ENCODE measurements at places on chromosomes 12 and 14. TPM values are rescaled to one million over a fixed set of nuclear protein-coding genes. Genes with fewer than 3 reads are reported as not detected.

GRCh38 chr12:62533087-62533754, 66.6 kb downstream of the MON2 start:
- no peaks in the 10 kb centered on the region for H3K4me1 ChIP-seq
- no peaks in the 10 kb centered on the region for H3K27me3 ChIP-seq
- no peak overlapping the region for H3K4me3 ChIP-seq
- H3K27ac ChIP-seq: no peak overlapping the region

DLK1 gene
- not detected for total RNA-seq

DNA sequence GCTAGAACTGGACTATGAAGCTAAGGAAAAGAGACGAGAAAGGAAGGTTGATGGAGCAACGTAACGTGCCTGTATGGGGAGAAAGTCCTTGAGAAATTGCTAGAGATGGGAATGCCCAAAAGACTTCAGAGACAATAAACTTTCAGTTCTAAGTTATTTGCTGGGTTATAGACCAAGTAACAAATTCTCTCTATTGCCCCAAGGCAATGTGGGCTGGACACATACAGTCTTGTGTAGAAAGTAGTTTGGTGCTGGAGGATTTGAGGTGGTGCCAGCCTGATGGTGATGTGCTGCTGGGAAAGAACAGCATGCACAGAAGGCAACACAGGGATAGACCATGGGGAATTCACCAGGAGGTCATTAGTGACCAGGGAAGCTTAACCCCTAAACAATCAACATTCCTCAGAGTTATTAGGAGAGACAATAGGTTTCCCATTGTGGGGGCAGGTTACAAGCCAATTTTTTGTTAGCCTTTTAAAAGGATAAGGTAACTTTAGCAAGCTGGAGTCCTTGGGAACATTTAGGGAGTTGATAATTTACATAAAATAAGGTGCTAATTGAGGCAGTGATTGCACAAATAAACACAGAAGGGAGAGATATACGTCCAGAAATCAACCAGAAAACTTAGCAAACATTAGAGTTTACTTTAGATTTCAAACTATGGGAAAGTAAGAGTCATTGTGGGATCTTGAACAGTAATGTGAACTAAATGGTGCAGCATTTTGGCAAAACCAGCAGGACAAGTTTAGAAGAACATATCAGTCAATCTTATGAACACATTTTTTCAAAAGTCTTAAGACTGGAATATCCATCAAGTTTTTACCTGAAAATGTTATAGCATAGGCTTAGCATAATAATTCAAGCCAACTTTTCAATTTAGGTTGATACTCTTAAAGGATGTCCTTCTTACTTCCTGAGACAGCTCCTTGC, 61.4 kb downstream of the LMNTD1 start:
- no peaks in the 10 kb centered on the region for H3K27me3 ChIP-seq
- H3K36me3 ChIP-seq: no peaks in the 10 kb centered on the region
- H3K4me1 ChIP-seq: peaks cover 4% of the 10 kb centered on the region
- DNase-seq: no peak

GRCh38 chr12:114649585-114649984, 34.4 kb downstream of the TBX3 start:
- peaks cover 13% of the 10 kb centered on the region for H3K27me3 ChIP-seq
- H3K4me1 ChIP-seq: no peaks in the 10 kb centered on the region
- no peak overlapping the region for H3K4me3 ChIP-seq
- no peaks in the 10 kb centered on the region for H3K36me3 ChIP-seq

DNA sequence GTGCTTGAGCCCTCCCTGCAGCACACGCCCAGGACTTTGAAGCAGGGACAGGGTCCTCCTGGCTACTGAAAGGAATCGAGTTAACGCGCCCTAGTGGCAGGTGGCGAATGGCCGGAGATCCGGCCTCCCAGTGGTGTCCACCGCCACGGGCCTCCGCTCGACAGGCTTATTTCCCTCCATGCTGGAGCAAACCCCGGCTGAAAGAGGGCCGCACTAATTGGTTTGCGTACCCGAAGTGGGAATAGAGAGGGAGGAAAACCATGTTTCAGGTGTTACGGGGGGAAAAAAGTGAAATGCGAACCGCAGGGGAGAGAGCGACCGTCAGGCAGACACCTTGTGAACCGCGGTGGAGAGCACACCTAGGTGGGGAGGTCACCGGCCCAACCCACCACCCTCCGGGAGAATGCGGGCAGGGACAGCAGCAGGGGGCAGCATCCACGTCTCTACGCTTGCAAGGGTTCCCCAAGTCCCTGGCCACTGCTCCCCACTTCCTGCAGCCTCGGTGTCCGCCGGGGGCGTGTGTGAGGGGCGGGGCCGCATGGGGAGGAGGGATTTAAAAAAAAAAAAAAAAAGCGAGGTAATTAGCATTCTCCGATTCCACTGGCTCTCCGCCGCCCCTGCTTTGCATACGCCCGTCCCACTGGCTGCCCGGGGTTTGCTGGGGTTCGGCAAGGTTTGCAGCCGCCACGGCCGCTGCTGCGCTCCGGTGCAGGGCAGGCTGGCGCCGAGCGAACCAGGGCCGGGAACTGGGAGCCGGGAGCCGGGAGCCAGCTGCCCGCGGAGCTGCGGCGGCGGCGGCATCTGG, 224.6 kb upstream of the CRY1 start:
- H3K4me1 ChIP-seq: peaks cover 45% of the 10 kb centered on the region
- peak overlapping the region; percentile 83 for H3K4me3 ChIP-seq
- H3K27ac ChIP-seq: no peak overlapping the region

SOAT2 gene
- total RNA-seq: 1.5 TPM

DNA sequence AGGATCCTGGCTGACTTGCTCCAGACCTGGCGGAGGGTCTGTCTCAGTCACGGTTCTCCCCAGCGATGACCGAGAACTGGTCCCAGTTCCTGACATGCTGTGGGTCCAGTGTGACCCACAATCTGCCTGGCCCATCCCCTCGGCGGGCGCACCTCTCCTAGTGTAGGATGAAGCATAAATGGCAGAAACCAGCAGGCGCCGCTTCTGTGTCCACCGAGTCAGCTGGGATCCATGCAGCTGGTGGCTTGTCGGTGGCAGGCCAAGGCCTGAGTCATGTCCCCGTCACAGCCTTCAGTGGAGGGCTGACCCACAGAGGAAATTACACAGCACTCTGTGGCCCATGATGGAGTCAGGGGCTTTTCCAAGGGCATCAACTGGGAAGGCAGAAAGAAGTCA, 38.5 kb downstream of the NFKBIA start:
- H3K36me3 ChIP-seq: no peaks in the 10 kb centered on the region
- no peak for DNase-seq
- H3K27me3 ChIP-seq: peaks cover 2% of the 10 kb centered on the region
- H3K4me3 ChIP-seq: no peak overlapping the region
- H3K27ac ChIP-seq: no peak overlapping the region

ATP23 gene
- 7.7 TPM for total RNA-seq

DNA sequence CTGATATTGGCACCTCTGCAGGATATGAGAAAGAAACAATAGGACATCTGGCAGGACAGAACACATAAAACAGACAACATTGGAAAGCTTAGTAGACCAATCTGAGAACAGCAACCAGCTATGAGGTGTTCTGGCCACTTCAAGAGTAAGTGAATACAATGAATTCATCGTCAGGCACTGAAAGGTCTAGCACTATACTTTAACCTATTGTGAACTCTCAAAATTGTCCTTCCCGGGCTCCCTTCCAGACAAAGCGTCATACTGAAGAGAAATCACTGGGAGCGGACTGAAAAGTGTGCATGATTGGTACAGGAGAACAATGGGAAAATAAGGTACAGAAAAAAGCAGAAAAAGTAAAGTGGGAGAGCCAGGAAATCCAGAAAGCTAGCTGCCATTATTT, 75.8 kb downstream of the LRP6 start:
- no peaks in the 10 kb centered on the region for H3K4me1 ChIP-seq
- no peak overlapping the region for H3K4me3 ChIP-seq
- no peak for DNase-seq
- H3K27me3 ChIP-seq: no peaks in the 10 kb centered on the region

DNA sequence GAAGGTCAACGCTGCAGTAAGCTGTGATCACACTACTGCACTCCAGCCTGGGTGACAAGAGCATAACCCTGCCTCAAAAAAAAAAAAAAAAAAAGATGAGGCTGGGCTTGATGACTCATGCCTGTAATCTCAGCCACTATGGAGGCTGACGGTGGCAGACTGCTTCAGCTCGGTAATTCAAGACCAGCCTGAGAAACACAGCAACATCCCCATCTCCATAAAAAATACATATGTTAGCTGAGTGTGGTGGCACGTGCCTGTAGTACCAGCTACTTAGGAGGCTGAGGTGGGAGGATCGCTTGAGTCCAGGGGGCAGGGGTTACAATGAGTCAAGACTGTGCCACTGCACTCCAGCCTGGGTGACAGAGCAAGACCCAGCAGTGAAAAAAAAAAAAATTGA, 50.4 kb downstream of the GXYLT1 start:
- H3K36me3 ChIP-seq: no peaks in the 10 kb centered on the region
- H3K27ac ChIP-seq: no peak overlapping the region
- H3K4me3 ChIP-seq: no peak overlapping the region
- no peak for DNase-seq
- no peaks in the 10 kb centered on the region for H3K27me3 ChIP-seq
- H3K4me1 ChIP-seq: peaks cover 30% of the 10 kb centered on the region

- no peak for DNase-seq
- no peak overlapping the region for H3K4me3 ChIP-seq
- peaks cover 9% of the 10 kb centered on the region for H3K4me1 ChIP-seq
- H3K27ac ChIP-seq: no peak overlapping the region
- no peaks in the 10 kb centered on the region for H3K36me3 ChIP-seq
- H3K27me3 ChIP-seq: peaks cover 3% of the 10 kb centered on the region
These were observed 1.3 kb downstream of the LRRK2 start for GRCh38 chr12:40225984-40226602.
